NCI-H2171 (cell line): ENCODE measurements at places on chromosomes 16 and 17.

DNA sequence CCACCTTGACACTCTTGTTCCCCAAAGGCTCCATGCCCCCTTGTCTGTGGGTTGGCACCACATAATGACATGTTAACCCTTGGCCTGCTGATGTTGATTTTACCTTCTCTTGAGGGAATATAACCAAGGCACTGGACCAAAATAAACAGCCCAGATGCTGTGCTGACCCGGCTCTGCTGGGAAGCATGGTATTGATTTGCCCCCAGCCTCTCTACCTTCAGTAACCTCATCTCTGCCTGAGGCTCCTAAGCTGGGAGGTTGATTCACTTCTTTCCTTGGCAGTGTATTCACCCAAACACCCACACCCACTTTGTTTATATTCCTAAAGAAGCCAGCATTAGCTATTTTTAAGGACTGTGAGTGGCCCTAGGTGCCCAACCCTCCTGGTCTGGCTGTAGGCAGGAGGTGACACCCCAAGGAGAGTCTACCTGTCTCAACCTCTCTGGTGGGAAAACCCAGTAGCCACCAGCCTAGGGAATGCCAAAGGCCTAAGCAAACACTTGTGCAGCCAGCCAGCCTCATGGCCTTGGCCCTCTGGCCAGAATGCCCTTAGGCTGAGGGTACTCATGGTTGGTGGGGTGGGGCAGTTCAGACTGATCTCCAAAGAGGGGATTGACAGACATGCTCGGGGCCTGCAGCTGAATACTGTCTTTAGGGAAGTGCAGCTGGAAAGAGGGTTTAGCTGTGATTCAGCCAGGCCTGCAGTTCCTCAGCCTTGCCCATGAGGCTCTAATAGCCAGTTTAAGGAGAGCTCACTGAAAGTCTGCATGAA is 42.7 kb downstream of the GNAO1 start:
- no peak for DNase-seq

- DNase-seq: no peak
Observed at GRCh38 chr17:74282587-74283370, 8.7 kb downstream of the DNAI2 start.

DNA sequence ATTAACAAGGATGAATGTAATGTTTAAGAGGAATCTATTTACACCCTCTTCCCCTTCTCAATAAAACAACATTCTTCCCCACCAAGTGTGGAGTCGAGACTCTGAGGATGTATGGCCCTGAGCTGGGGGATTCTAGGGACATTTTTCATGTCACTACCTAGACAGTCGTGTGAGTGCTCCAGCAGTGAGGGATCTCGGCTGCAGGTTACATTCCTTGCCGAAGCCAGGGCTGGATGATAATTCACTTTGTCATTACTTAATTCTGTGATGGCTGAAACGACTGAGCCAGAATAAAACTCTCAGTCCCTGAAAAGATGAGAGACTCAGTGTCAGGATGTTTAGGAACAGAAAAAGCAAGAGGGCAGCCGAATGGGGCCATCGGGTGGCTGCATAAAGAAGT is 106.9 kb upstream of the HSBP1 start:
- DNase-seq: no peak

DNA sequence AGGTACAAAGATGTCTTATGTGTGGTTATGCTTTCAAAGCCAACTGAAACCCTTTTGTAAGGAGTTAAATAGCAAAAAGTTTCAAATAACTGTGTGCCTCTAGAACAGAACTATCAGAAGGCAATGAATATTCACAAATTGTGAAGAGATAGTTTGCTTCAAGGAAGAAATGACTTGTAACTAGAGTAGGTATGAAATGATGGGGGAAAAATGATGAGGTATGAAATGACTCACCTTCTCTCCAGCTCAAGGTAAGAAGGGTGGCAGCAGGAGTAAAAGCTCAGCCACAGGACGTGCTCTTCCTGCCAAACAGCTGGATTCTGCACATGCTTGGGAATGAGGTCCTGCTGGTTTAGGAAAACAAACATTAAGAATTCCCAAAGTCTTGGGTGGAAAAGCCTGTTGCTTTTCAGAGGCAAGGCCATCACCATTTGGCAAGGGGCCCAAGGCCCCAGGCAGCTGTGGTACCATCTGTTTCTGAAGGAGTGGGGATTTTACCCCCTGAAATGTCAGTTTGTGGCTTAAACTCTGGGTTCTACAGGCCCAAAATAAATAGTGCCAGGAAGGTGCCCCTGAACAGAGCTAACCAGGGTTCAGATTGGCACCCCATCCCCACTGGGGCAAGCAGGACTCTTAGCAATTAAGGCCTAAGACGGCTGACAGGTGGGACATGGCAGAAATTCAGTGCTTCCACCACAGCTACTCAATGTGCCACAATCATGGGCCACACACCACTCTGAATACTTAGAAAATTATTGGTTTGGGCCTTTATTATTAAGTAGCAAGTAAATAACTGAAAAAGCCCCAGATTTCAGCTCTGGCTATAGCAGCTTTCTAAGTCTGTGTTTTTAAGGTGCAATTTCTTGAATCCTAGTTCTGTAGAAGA is 13.3 kb downstream of the HERPUD1 start:
- DNase-seq: no peak

DNA sequence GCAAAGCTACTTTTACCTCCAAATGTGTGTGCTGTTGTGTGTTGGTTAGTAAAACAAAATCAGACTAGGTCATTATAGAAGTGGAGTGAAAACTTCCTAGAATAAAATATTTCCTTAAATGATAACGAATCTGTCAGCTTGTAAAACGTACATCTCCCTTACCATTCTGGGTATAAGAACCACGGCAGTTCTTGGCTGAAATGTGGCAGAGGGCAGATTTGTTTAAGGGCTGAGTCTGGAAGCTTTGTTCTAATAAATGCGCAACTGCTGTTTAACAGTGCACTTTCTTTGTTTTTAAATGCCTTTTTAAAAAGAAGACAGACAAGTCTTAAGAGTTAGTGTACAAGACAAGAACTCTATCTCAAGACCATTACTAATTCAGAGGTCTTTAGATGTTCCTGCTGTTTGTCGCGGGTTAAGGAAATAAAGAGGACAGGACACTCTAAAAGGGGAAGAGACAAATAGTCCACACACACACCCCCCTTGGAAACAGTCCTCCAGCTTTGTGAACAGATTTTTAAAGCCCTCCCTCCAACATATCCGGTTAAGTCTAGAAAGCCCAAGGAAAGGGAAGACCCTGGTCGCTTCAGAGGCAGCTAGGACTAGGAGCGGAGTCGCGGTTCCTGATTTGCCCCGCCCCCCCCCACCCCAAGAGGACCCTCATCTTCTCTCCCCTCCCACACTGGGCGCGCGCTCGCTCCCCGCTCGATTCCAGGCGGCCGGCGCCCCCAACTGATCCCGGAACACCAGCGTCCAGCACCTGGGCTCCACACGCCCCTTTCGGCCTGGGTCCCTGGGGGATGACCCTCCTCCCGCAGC is 658 bp downstream of the SYNRG start:
- DNase-seq: peak; percentile 48

DNA sequence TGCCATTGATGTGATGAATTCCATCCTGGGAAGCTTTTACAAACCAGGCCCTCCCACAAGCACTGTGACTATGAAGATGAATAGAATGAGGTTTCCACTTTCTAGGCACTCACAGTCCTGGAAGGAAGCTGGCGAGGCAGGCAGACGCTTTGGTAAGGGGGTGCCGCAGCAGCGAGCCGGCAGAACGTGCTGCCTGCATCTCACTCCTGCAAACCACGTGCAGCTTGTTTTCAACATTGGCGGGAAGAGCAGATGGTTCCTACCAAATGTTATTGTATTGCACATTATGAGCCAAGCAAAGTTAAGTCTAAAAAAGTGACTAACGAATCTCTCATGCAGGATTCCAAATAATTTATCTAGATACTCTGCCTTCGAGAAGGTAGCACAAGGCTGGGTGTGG is 3.7 kb upstream of the DNAI2 start:
- DNase-seq: peak; percentile 25

DNA sequence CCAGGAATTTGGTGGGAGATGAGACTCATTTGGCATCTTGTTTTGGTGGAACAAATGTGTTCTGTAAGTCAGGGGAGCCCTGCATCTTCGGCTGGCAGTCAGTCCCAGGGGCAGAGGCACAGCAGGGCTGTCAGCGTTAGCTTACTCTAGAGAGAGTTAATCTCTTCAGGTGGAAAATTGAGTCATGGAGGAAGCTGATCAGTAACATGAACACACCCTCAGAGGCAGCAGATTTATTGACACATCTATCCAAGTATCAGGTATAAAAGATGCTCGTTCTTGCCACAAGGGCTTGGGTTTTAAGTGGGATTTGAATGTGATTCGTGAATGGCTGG is 55.2 kb downstream of the EPN2 start:
- DNase-seq: peak; percentile 53

GRCh38 chr17:48150597-48151001 is 43.0 kb downstream of the SNX11 start:
- no peak for DNase-seq

DNA sequence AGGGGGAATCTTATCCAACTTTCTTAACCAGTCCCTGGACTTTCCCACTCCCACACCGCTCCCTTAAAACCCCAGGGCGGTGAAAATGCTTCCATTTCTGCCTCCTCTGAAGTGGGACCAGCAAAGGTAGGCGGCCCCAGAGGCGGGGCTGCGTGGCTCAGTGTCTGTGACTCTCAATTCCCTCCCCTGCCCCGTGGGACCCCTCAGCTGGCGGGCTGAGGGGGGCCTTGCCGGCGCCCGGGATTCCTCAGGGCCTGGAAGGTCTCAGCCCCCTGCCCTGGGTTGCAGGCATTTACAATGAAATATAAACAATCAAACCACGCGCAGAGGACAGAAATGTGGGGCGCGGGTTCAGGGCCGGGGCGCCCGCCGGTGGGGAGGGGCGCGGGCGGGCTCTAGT is 3.6 kb downstream of the SOST start:
- no peak for DNase-seq

DNA sequence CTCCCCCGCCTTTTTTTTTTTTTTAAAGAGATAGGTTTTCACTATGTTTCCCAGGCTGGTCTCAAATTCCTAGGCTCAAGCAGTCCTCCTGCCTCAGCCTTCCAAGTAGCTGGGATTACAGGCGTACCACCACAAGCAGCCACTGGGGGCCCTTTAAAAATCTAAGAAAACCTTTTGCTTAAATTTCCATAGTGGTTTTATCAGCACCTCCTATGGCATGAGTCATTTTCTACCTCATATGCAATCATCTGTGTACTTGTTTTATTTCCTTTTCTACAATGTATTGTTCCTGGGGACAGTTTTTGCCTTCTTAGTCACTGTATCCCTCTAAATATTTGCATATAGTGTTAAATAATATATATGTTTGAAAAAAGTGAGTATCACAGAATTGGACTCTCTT is 29.2 kb downstream of the GNA13 start:
- DNase-seq: no peak

GRCh38 chr16:4391631-4392381 is 20.2 kb downstream of the VASN start:
- DNase-seq: no peak

- DNase-seq: no peak
Observed at GRCh38 chr16:48576927-48577326, 33.1 kb downstream of the N4BP1 start.

DNA sequence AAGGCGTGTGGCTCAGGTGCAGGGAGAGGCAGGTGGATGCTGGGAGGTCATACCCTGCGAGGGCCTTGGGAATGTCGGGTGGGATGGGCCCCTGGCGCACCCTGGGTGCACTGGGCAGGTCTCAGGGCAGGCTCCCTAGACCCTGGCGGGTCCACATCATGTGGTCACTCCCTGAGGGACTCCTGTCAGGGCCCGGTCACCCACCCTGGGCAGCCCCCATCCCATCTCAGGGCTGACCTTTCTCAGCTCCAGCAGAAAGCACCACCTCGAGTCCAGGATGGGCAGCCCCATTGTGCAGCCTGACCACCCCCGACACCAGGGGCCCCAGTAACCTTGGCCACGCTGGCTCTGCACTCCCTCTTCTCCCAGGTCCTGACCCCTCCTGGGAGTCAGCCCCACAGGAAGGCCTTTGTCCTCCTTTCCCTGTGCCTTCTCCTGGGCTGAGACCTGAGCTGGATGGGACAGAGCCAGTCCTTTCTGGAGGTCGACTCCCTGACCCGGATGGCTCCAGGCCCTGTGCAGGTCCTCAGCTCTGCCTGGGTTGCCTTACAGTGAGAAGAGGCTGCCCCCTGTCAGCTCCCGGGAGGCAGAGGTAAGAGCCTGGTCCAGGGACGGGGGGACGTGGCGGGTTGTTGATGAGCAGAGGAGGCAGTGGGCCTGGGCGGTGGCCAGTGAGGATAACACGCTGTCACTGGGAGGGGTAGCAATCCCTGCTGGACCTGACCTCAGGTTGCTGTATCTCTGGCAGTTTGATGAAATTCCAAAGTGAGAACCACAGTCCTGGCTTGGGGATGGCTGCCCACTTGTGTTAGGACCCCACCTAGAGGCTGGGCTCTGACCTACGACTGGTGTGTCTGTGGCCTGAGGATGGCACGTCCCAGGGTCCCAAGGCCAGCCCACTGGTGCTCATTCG is 77.9 kb downstream of the GOSR1 start:
- no peak for DNase-seq

- DNase-seq: no peak
Observed at GRCh38 chr17:72603420-72604242, 482.8 kb downstream of the SOX9 start.

GRCh38 chr17:5418858-5419355 is 555 bp downstream of the NUP88 start:
- no peak for DNase-seq

- DNase-seq: no peak
Observed at GRCh38 chr17:22707626-22708025, 1015.3 kb downstream of the KCNJ18 start.

- DNase-seq: no peak
Observed at GRCh38 chr17:68296217-68297191, 5.2 kb downstream of the ARSG start.

DNA sequence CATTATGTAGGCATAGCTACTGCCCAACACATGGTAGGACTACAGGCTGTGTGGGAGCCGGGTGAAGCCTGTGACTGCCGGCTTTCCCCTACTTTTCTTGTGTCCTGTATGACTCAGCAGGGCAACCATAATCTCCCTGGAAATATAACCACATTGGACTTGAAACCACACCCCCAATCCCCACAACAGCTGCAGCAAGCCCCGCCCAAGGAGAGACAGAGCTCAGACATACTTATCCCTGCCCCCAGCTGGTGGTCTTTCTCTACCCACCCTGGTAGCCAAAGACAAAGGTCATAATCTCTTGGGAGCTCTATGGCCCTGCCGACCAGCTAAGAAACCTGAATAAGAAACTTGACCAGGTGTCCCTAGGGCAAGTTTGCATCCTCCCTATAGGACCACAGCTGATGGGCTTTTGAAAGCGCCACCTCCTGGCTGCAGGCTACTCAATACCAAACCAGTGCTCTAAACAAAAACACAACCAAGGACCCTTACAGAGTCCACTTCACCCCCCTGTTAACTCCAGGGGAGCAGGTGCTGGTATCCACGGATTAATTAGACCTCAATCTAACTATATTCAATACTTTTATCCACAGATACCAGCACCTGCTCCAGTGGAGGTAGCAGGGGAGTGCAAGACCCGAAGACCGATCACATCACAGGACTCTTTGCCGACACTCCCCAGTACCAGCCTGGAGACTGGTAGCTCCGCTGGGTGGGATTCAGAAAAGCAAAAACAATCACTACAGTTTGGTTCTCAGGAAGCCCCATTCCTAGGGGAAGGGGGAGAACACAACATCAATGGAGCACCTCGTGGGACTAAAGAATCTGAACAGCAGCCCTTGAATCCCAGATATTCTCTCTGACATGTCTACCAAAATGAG is 91.2 kb downstream of the IRX5 start:
- no peak for DNase-seq
